ENCODE measurements at places on chromosomes 6 and 20.

GRCh38 chr6:163525926-163526325 lies 111.4 kb downstream of the QKI start:
- DNase-seq = no peak

DNA sequence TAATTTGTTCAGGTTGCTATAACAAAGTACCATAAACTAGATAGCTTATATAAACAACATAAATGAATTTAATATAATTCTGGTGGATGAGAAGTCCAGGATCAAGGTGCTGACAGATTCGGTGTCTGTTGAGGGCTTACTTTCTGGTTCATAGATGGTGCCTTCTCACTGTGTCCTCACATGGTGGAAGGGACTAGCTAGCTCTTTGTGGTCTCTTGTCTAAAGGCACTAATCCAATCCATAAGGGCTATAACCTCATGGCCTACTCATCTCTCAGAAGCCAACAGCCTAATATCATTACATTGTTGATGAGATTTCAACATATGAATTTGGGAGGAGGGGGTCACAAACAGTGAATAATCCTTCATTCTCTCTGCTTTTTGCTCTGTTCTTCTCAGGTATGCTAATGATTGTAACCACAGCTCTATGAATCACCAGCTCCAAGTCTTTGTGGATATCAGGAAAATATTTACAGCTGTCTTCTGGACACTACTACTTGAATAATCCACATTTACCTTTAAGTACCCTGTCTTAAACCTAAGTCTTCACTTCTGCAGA lies 122.3 kb downstream of the NKAIN2 start:
- no peak for DNase-seq

DNA sequence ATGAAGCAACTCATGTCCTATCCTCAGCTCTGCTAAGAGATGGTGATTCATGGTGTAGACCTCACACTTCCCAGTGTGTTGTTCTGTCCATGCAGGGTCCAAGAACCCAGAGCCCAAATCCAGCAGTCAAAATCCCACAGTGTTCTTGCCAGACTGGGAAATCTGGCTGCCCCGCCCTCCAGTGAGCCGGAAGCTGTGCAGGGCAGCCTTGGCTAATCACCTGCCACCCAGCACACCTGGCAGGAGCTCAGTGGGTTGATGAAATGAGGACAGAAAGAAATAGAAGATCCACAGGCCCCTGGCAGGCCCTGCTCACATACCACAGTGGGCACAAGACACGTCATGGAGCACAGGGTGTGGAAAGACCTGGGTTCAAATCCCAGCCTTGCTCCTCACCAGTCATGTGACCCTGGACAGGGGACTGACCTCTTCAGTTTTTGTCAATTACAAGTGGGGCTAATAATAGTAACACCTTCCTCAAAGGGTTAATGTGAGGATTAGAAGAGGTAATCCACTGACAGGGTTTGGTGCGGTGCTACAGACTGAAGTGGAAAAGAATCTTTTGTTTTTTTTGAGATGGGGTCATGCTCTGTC lies 13.6 kb upstream of the GUCA1A start:
- no peak for DNase-seq

GRCh38 chr6:49913636-49914375 lies 47.5 kb upstream of the CRISP1 start:
- DNase-seq = no peak

GRCh38 chr6:29563435-29563965 lies 4.0 kb upstream of the UBD start:
- DNase-seq = no peak

- peak; percentile 47 for DNase-seq
Measured at GRCh38 chr20:37223053-37223452, 38.6 kb downstream of the GHRH start.

DNA sequence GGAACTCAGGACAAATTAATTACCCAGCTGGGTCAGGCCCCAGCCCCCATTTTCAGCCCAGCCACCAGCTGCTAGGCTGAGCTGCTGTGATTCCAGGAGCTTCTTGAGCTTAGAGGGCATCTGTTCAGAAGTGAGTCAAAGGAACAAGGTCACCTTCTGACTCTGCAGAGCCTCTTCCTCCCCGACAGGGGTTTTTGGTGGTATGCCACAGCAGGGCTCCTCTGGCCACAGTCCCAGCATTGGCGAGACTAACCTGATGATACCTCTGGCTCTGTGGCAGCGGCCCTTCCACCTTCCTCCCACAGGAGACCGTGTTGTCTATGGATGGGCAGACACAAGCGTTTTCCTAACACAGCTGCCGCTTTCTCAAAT lies 39.7 kb downstream of the ZC3H12D start:
- DNase-seq = no peak

- DNase-seq = no peak
Measured at GRCh38 chr6:110412360-110412759, 3.0 kb downstream of the DDO start.

All from BJ (cell line).